ENCODE measurements at places on chromosomes 5 and 9.
A peak's percentile ranks its signal among the peaks of the same experiment; 100 is the strongest.

- DNase-seq: peak; percentile 17
These were observed 2.5 kb downstream of the KIAA1958 start for GRCh38 chr9:112489039-112489546.

DNA sequence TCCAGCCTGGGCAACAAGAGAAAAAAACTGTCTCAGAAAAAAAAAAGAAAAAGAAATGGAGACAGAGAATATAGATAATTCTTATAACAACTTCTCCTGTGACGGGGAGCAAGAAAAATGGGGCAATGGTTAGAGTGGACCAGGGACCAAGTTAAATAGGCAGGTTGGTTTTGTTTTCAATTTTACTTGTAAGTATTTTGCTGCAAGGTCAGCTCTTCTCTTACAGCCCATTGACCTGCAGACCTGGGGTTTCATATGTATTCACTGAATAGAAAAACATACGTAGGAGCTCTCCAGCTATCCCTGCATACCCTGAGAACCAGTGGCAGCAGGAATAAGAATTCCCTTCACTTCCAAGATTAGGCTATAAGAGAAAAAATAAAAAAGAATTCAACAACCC is 29.2 kb upstream of the IL13 start:
- no peak for DNase-seq

- DNase-seq: no peak
These were observed 734 bp downstream of the SKP1 start for GRCh38 chr5:134175921-134176510.

- DNase-seq: no peak
These were observed 639.3 kb downstream of the MTRR start for GRCh38 chr5:8508231-8508630.

- no peak for DNase-seq
These were observed 16.6 kb downstream of the OLFM1 start for GRCh38 chr9:135103931-135104639.

GRCh38 chr5:58326022-58326421 is 133.9 kb downstream of the PLK2 start:
- no peak for DNase-seq

DNA sequence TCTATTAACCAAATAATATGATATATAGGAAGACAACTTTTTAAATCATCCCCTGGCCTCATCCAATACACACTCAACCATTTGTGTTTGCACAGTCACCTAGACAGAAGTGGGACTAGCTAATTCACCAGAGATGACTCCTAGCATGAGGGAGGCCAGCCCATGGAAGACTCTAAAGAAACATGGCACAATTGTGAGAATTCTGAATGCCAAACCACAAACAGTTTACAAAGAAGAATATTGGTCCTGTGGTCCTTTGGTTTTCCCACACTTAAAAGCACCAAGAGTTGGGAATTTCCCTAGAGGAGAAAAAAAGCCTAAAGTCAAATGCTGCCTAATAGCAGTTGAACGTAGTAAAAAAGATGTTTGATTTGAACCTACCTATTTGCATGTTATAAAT is 609.9 kb downstream of the ACTL7B start:
- DNase-seq: no peak

DNA sequence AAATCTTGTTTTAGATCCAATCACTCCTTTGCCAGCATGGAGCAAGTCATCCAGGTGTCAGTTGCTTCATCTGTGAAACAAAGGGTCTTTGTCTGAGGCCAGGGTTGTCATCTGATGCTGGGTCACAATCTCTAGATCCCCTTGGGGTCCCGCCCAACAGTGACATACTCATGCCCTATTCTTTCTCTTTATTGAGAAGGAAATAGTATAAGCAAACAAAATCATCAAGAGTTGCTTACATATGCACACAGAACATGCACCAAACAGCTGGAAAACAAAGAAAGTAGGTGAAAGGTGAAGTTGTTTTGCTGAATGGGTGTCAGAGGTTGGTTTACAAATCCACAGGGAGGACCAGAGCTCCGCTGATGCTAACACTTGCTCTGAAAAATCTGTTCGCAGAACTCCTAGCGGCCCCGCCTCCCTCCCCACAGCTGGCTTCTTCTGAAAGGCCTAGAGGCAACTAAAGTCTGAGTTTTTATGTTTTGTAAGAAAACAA is 106.1 kb upstream of the SLC44A1 start:
- no peak for DNase-seq

DNA sequence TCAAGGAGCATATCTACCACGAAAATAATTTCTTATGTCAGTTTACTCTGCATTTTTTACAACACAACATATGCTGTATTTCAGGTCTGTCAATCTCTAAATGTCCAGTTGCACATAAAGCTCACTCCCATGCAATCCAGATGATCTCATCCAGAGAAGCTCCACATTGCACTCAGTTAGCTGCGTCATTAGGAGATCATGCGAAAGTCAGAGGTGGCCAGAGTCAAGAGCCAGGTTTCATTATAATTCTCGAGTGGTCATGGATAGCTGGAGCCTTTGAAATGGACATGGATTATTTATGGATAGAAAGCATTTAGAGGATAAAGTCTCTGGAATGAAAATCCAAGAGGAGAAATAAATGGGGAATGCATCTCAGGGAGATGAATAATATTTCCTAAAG is 232.3 kb downstream of the GAS1 start:
- DNase-seq: no peak

DNA sequence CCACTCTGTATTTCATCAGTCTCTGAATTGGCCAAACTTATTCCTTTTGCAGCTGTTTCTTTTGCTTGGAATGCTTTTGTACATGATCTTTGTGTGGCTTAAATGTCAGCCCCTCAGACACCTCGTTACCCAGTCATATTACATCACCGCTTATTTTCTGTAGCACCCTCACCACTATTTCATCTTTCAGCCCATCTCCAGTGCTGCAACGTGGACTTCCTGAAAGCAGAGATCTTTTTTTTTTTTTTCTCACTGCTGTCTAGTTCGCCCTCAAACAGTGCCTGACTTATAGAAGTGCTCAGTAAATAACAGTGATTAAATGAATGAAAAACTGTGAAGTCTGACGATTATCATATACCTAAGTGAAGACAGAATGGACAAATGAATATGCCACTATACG is 835 bp downstream of the SRA1 start:
- no peak for DNase-seq

DNA sequence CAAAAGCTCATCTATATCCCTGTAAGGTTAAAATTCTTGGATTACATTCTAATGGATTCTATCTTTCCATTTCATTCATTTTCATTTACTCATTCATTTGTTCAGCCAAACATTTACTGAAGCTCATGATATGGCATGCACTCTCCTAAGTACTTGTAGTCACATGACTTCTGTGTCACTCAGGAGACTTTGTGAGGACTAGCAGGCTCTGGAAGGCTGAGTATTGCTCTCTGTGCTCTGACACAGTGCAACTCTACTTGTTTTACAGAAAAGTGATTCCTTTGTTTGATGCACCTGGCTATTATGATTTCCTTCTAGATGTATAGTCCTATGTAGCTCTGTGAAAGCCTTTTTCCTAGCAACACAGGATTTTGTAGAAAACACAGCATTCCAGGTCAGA is 53.0 kb downstream of the YIPF5 start:
- DNase-seq: no peak

DNA sequence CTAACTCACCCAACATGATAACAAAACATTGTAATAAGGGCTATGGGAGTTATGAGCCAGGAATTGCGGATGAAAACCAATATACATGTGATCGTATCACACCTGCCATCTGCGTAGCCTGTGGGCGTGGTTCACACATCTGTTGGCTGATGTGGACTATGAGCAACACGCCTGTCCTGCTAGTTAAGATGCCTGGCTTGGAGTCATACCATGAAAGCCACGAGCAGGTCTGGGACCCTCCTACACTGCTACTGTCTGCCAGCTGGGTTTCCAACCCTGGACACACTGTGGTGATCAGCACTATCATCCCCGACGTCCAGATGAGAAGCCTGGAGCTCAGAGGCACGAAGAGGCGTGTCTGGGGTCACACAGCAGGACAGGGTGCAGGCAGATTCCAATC is 40.2 kb downstream of the STK10 start:
- no peak for DNase-seq

DNA sequence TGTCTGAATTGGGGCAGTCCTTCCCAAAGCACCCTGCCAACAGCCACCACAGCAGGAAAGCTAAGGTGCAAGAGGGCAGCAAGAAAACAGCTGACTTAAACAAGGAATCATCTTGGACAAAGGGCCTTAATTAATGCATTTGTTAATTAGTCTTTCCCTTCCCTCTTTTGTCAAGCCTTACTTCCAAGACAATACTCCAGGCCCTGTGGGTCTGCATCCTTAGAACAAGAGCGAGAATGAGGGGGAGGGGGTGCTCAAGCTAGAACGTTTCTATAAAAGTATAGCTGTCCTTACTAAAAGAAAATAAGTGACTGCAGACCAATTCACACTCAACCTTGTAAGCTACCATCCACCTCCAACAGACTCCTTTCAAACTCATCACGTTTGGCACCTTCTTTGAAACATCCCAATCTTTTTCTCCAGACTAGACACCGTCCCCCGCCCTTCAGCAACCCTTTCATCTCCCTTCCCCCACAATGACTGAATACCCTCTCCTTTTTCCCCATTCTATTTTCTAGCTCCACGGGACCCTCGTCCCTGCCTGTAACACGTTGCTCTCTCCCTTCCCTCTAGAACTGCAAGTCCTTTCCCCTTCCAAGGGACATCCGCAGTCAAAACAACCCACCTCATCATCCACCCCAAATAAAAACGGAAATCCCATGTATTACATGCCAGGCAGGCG is 85.7 kb upstream of the RNF38 start:
- DNase-seq: no peak

DNA sequence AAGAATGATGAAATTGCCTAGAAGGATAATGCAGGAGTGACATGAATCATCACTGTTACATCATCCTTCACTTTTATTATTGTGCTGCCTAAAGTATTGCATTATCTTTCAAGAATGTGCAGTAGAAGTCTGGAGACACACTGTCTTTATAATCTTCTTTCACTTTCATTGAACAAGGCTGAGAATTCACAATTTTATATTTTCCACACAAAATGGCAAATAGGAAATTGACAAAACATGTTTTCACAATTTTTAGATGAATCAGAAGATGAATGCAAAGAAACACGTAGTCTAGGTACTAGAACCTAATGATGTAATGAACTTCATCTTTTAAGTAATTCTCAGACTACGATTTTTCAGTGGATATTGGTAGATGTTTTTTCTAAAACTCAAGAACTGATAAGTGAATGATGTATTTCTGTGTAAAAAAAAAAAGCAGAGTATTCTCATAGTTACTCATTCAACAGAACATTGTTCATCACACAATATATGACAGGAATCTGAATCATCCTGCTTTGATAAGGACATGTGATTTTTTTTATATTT is 131.5 kb upstream of the GRHPR start:
- no peak for DNase-seq

- no peak for DNase-seq
These were observed 1154.8 kb upstream of the CDH18 start for GRCh38 chr5:21142791-21143190.

DNA sequence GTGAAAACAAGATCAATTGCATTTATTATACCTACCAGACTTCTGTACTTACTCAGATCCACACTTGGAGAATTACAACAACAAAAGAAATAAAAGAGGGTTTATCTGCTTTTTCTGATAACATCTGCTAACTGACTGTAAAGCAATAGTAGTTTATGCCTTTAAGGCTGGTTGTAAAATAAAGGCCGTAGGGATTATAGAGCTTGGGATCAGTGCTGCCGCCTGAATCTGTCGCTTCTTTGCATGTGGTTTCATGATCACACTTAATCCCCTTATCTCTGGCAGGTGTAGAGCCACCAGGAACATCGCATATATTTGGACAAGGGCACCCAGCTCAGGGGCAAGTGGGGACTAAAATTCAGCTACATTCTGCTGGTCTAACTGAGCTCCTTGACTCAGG is 146.7 kb downstream of the CCDC192 start:
- no peak for DNase-seq

Measured in DMS79 (cell line).